ACHN (cell line): ENCODE measurements at places on chromosomes 3 and 15.

DNA sequence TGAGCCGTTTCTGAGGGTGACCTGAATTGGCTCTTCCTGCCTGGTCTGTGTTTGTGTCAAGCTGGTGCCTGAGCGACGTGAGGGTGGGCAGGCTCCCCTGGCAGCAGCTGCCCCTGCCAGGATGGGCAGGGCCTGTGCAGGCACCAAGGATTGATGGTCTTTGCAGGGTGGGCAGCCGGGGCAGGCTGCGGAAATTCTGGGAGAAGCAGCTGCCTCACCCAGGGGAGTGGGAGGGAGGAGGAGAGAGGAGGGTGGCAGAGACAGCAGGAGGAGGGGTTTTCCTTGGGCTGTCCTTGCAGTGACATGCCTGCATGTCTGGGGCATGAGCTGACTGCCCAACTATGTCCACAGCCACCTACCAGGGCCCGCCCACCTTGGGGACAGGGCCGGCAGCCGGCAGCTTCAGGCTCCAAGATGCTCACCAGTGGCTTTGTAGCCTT lies 27.9 kb upstream of the SLC6A6 start:
- DNase-seq, result no peak

DNA sequence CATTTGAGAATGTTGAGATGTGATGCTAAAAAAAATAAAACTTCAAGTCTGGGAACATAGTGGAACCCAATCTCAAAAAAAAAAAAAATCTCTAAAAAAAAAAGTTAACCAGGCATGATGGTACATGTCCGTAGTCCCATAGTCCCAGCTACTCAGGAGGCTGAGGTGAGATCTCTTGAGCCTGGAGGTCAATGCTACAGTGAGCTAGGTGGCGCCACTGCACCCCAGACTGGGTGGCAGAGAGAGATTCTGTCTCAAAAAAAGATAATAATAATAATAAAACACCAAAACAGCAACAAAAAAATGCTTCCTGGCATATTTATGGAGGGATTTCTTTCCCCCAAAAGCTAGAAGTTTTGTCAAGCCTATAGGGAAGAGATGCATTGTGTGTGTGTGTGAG lies 361.6 kb downstream of the ROBO1 start:
- DNase-seq, result no peak

DNA sequence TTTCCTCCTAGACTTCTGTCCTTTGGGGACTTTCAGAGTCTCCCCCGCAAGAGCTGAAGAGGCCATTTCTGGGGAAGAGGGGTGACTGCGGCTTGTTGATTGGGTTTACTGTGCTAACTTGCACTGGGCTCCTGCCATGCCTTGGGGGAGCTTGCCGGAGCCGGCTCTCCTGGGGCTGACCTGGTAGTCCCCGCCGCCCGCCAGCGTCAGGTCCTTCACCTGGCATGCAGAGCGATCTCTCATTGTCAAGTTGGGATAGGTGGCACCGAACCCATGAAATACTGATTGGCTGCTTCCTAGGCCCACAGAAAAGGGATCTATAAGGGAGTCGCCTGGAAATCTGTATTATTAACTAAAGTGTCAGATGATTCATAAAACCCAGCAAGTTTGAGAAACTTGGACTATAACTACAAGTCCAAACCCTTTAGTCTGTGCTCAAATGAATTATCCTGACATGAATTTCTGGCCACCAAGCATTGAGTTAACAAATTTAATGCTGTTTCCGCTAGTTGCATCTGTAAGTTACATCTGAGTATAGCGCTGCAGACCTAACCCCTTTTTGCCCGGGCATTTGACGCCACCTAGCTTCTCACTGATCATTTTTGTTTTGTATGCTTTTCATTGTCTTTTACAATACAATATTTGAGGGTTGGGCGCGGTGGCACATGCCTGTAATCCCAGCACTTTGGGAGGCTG lies 607 bp upstream of the IMP3 start:
- DNase-seq, result peak; percentile 70

GRCh38 chr15:89383365-89384175 lies 48.9 kb upstream of the POLG start:
- DNase-seq, result no peak

DNA sequence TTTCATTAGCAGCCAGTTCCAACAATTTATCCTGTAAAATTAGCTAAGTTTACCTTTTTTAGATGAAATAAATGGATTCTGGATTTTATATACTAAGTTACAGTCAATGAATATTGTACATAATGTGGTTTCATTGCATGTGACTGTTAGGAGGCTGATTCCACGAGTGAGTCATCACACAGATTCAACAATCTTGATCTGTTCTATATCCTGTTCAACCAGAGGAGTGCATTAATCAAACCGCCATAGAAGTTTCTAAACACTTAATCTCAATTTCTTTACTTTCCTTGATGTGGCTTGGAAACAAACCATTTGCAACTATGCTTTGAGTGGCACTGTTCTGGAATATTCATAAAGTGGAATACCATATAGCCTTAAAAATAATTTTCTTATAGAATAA lies 15.3 kb downstream of the DNAJC13 start:
- DNase-seq, result peak; percentile 51

- no peak for DNase-seq
Measured at GRCh38 chr3:12932347-12932746, 91.0 kb upstream of the RPL32 start.

DNA sequence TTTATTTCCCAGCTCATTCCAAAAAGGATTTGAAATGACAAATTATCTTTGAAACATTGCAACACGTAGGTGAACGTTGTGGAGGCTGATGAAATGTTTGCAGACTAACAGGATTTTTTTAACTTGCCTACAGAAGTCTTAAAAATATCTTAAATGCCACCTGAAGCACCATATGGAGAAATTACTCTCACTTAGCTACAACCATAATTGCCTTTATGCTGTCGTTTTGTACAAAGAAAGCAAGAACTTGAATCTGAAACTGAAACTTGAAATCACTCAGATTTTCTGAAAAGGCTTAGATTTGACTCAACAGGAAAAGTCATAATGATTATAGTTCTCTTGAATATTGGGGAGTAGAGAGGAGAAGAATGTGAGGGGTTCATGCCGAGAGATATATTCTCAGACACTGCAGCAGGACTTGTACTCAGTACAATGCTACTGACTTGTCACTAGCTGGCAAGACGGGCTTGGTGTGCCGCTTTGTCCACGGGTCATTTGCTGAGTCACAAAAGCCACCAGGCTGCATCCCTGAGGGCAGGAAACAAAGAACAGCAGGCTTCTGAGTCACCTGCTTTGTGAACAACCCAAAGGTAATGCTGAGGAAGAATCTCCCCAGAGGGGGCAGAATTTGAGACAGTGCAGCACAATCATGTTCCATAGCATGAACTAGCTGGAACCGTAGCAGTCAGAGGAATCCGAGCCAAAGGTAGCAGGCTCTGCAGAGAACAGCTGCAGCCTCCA lies 7.1 kb upstream of the FMN1 start:
- peak; percentile 75 for DNase-seq

DNA sequence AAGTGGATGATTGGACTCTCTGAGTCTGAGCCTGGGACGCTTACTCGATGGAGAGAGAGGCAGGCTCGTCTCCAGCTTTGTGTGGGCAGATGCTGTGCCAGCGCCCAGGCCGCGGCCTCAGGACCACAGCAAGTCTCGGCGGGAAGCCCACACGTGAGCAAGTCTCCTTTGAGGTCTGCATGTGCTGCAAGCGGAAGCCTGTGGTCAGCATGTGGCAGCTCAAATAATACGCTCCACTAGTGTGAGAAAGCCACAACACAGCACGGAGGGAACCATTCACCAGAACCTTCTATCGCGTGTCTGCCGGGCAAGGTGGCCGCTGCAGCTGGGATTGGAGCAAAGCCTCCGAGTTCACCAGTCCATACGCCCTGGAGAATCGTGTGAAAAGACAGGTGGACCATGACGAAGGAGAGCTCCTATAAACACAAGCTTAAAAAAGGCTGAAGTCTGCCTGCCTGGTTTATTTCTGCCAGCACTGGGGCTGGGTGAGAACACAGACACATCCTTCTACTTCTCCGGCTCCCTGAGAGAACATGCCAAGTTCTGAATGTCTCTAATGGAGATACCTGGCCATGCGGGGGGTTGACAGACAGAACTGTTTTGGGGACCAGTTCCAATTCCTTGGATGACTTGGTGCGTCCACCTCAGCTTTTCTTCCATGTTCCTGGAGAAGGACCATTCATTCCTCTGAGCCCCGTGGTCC lies 82.0 kb upstream of the LRIG1 start:
- no peak for DNase-seq

GRCh38 chr3:108834551-108834950 lies 12.0 kb downstream of the TRAT1 start:
- no peak for DNase-seq

DNA sequence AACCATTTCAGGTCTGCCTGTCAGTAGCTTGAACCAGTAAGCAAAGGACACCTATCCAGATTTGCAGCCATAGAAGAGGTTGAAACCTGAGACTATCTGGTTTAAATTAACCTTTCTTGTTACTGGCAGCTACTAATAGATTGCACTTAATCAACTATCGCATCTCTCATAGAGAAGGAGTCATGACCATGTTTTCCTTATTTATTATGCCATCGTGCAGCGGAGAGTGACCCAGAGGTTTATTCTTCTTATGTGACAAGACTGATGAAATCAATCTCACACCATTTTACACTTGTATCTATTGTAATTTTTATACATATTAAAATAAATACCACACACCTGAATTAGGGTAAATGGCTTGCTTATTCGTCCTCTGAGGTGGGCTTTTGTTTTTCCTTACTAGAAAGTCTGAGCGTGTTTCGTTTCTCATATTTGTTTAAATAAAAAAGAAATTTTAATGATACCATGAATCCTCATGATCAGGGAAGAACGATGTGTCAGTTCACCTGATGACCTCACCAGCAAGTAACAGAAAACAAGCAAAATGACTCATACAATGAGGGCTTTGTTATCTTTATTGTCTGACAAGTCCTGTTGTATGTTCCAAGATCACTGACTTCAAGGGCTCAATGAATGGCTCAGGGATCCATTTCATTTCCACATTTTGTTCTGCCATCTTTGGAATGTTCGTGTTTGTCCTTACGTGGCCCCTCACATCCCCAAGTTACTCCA lies 379.5 kb upstream of the DPH6 start:
- DNase-seq, result no peak

- no peak for DNase-seq
Measured at GRCh38 chr3:178930116-178930515, 141.5 kb downstream of the ZMAT3 start.

- no peak for DNase-seq
Measured at GRCh38 chr3:52498137-52499054, 3.3 kb downstream of the STAB1 start.

DNA sequence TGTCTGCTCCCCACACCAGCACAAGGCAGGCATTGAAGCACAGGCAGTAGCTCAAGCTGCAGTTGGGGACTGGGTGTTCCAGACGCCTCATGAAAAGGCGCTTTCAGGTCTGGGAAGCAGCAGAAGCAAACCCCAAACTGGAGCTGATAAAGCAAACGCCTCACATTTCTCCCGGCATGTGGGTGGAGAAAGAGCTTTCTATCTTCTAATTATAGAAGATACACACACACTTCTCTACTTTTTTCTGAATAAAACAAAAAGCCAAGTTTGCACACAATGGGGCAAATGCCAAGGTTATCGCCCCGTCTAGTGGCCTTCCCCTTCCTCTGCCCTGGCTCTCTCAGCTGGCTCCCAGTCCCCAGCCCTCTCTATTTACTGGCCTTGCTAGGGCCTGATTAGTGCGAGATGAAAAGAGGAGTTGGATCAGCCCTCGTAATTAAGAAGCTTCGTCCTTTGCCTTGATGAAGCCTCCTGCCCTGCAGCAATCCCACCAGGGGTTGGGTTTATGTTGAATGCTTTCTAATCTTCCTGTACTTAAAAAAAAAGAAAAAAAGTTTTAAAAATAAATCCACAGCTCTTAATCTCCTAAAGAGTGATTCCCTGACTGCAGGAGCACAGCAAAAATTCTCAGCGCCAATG lies 120.2 kb downstream of the MEGF11 start:
- no peak for DNase-seq

DNA sequence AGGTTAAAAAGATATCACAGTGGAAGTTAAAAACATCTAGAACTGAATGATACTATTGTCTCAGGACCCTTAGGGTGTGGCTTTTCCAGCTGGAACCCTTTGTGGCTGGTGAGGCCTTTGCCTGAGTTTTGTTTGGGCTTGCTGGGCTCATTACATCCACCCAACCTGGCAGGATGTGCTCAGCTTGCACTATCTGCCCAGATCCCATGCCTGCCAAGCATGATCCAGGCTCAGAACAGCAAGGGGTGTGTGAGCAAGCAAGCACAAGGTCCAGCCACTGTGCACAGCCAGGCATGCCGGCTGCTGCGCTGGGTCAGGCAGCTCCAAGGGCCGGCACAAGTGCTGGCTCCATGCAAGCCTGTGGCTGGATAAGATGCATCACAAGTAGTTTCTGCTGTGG lies 512.7 kb upstream of the CDIN1 start:
- DNase-seq, result no peak

DNA sequence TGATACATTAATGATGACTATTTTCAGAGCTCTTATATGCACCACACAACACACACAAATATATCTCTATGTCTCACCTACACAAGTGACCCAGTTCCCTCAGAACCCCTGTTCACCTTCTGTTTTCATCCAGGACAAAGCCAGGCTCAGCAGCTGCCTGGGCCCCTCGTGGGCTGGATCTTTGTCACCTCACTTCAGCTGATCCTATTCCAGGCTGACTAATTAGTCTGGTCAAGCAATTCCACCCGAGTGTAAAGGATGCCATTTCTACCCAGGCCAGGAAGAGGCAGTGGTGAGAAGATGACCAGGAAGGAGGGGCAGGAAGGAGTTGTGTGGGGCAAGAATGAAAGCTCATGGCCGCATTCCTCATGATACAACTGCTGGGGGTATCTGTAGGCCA lies 62.3 kb downstream of the DHX30 start:
- no peak for DNase-seq

GRCh38 chr3:107962946-107963345 lies 127.9 kb downstream of the CD47 start:
- peak; percentile 34 for DNase-seq

GRCh38 chr3:39935261-39935660 lies 125.9 kb downstream of the MYRIP start:
- no peak for DNase-seq

DNA sequence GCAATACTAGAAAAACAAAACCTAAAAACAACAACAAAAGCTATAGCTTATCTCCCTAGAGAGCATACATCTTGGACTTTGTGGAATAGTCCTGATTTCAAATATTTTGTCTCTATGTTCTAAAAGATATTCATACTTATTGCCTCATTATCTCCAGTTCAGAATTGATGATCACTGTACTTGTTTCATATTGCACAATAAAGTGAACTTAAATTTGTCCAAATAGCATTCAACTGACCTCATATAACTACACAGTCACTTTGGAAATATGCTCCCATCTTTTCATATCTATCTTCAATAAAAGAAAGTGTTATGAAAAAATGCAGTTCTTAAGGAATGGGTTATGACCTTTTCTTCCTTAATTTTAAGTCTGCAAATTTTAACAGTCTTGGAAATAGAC lies 228.6 kb upstream of the CMC1 start:
- DNase-seq, result no peak

DNA sequence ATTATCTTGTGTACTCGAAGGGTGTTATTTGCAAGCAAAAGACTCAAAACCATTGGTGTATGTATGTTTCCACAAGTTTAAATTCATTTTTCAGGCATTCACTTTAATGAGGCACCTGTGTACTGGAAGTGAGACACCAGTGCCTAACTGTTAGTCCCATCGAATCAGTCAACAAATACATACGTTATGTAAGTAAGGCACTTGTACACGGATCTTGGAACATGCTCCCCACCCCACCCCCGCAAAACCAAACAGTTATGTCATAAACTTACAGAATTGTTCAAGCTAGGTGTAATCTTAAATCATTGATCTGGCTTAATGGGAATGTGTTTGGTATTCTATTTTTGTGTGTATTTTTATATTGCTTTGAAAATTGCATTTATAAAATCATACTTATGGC lies 17.1 kb downstream of the LRRC28 start:
- DNase-seq, result no peak

- no peak for DNase-seq
Measured at GRCh38 chr3:142053244-142053643, 96.1 kb downstream of the TFDP2 start.
